Pancreas (tissue), 10 donors: ENCODE measurements at places on chromosomes 2 and 18. TPM values are rescaled to one million over a fixed set of nuclear protein-coding genes. Genes with fewer than 3 reads are reported as not detected.

Gene TMEM163
- polyA plus RNA-seq: 20.3 TPM

Gene ASAP2
- 6.6 TPM for polyA plus RNA-seq

Gene NT5C1B
- polyA plus RNA-seq: 0.05 TPM

Gene ERMN
- 0.54 TPM for polyA plus RNA-seq

Gene SERPINB5
- not detected for polyA plus RNA-seq

Gene REG1A
- 70,084 TPM for polyA plus RNA-seq

Gene LRRTM1
- 0.63 TPM for polyA plus RNA-seq

Gene CABYR
- 0.23 TPM for polyA plus RNA-seq

Gene GAD1
- 0.73 TPM for polyA plus RNA-seq

Gene COL4A4
- 1.3 TPM for polyA plus RNA-seq

Gene PARD6G
- 0.77 TPM for polyA plus RNA-seq

Gene SLC4A5
- polyA plus RNA-seq: 1.2 TPM

Gene RUFY4
- not detected for polyA plus RNA-seq

Gene IL18R1
- 1.3 TPM for polyA plus RNA-seq

Gene RBBP8
- 25.3 TPM for polyA plus RNA-seq

Gene PKDCC
- 60.9 TPM for polyA plus RNA-seq

Gene OTX1
- polyA plus RNA-seq: 0.15 TPM

Gene NT5DC4
- not detected for polyA plus RNA-seq

Gene MYO7B
- 0.80 TPM for polyA plus RNA-seq

Gene GKN2
- polyA plus RNA-seq: not detected

Gene AMER3
- polyA plus RNA-seq: 0.99 TPM

Gene SIGLEC15
- 0.34 TPM for polyA plus RNA-seq

Gene UNC50
- polyA plus RNA-seq: 38.1 TPM

Gene UGGT1
- polyA plus RNA-seq: 8.3 TPM

Gene GNLY
- polyA plus RNA-seq: 0.28 TPM

Gene SGPP2
- polyA plus RNA-seq: 6.2 TPM

Gene GPBAR1
- 2.1 TPM for polyA plus RNA-seq

Gene UGT1A8
- not detected for polyA plus RNA-seq

Gene DCTN1
- 75.9 TPM for polyA plus RNA-seq

Gene CFAP65
- 0.38 TPM for polyA plus RNA-seq

Gene UGT1A6
- polyA plus RNA-seq: 0.05 TPM

Gene DSG1
- not detected for polyA plus RNA-seq

Gene SYT4
- 2.2 TPM for polyA plus RNA-seq

Gene TCF7L1
- 3.1 TPM for polyA plus RNA-seq

Gene FBXO36
- polyA plus RNA-seq: 1.6 TPM

Gene TMEM178A
- polyA plus RNA-seq: 3.4 TPM

Gene CASP10
- polyA plus RNA-seq: 3.4 TPM

Gene CCL20
- 8.8 TPM for polyA plus RNA-seq

Gene MBP
- polyA plus RNA-seq: 14.3 TPM

Gene CERKL
- polyA plus RNA-seq: 4.6 TPM

Gene UGT1A5
- not detected for polyA plus RNA-seq

Gene QPCT
- polyA plus RNA-seq: 69.0 TPM

Gene CD226
- 0.07 TPM for polyA plus RNA-seq

Gene STARD6
- not detected for polyA plus RNA-seq

Gene DSC3
- polyA plus RNA-seq: 0.04 TPM

Gene INHBB
- polyA plus RNA-seq: 1.6 TPM

Gene MERTK
- polyA plus RNA-seq: 2.8 TPM

Gene HAAO
- 31.6 TPM for polyA plus RNA-seq

Gene MOGAT1
- polyA plus RNA-seq: not detected

Gene RNU2-63P
- polyA plus RNA-seq: not detected

Gene FOXI3
- polyA plus RNA-seq: not detected

Gene SRD5A2
- 0.05 TPM for polyA plus RNA-seq
